GM19239 (cell line): ENCODE measurements at places on chromosomes 12 and 14.
A peak's percentile ranks its signal among the peaks of the same experiment; 100 is the strongest.

- DNase-seq, result no peak
Measured at GRCh38 chr12:107356266-107356936, 263.1 kb upstream of the CRY1 start.

GRCh38 chr14:34874386-34875030 is 652 bp downstream of the BAZ1A start:
- peak; percentile 37 for DNase-seq

GRCh38 chr14:75293920-75294648 is 15.5 kb downstream of the FOS start:
- DNase-seq, result peak; percentile 89

DNA sequence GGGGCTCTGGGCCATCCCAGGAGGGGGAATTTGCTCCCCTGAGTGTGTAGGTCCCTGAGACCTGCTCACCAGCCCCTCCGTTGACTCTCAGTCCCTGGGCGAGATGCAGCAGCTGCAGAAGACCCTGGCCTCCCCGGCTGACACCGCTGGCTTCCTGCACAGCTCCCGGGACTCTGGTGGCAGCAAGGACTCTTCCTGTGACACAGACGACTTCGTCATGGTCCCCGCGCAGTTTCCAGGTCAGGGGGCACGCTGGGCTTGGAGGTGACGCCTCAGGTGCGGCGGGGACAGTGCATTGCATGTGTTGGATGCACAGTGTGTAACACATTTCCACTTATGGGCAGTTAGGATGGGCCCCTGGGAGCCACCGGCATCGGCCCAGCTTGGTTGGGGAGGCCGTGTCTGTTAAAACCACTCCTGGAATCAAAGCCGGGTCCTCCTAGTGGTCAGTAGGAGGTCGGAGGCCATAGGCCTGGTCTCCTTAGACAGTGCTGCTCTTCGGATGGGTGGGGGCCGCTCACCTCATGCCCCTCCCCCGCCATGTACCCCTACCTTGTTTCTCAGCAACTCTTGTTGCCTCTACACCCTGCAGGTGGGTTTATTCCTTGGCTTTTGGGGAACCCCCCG is 17.1 kb upstream of the PUS1 start:
- no peak for DNase-seq

DNA sequence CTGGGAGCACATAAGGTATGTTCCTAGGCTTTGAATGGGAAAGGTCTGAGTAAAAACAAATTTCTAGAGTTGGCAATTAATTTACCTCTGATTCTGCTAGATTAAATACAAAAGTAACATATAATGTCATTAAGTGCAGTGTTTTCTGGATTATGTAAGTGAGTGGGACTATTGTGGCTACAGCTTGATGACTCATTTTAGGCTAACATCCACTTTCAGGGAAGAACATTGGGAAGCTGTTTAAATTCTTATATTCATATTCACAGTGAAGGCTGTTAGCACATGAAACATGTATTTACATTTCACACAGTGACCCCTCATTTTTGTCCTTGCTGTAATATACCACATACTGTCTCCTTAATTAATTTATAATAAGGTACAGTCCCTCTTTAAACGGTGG is 13.2 kb upstream of the BMAL2 start:
- no peak for DNase-seq

GRCh38 chr14:76695263-76695920 is 65.9 kb upstream of the VASH1 start:
- no peak for DNase-seq

GRCh38 chr14:64760916-64761315 is 56.7 kb downstream of the PLEKHG3 start:
- no peak for DNase-seq

GRCh38 chr12:8629486-8630033 is 16.9 kb upstream of the AICDA start:
- peak; percentile 57 for DNase-seq

DNA sequence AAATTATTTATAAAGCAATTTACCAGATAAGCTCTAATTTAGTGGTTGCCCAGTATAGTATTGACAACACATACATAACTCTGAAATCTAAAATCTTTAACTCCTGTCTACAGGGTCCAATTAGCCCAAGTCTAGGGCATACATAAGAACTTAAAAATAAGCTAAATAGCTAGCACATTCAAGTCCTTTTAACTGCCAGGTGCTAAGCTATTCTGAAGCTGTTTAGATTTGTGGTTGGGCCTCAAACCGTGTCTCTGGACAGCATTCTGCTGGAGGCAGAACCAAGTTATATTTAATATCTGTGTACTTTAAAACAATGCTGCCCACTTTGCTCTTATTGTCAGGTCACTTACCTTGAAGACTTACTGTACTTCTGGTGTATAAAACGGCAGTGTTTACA is 19.0 kb downstream of the RPS6KA5 start:
- no peak for DNase-seq

DNA sequence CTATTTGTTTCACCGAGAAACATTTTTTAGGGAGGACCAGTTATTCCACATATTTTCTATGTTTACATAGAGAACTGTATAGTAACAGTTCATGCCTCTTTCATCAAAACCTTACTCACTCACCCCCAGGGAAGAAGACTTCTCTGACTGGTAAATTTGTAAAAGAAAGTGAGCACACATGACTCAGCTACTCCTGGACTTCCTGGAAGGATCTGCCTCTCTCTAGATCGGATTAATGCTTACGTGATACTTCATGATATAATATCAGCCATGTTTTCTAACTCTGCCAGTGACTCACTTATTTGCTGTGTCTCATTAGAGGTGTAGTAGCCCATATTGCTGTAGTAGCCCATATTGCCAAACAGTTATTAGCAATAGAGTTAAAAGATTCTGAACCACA is 494.3 kb upstream of the ATXN7L3B start:
- no peak for DNase-seq
